ENCODE measurements at places on chromosomes 16 and 17.

GRCh38 chr16:17432901-17433576, 37.7 kb downstream of the XYLT1 start:
- no peak for DNase-seq

GRCh38 chr17:76532072-76532651, 5.3 kb downstream of the CYGB start:
- no peak for DNase-seq

- DNase-seq, result no peak
These were observed 7.7 kb upstream of the PPL start for GRCh38 chr16:4944333-4945281.

DNA sequence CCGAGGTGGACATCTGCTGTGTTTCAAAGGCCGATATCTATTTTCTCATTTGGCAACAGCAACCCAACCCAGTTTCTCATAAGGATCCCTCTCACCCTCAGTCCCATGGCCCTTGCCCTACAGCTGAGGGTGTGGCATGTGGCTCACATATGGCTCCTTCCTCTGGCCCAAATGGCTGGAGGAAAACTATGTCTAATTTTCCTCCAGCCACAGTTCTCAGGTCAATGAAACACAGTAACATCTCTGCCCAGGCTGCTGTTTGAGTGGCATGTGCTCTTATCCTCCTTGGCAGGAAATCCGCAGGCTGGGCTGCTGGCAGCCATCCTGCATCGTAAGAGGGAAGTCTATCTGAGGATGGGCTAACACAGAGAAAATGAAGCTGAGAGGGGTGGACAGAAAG, 24.1 kb downstream of the SERPINF1 start:
- DNase-seq, result no peak

DNA sequence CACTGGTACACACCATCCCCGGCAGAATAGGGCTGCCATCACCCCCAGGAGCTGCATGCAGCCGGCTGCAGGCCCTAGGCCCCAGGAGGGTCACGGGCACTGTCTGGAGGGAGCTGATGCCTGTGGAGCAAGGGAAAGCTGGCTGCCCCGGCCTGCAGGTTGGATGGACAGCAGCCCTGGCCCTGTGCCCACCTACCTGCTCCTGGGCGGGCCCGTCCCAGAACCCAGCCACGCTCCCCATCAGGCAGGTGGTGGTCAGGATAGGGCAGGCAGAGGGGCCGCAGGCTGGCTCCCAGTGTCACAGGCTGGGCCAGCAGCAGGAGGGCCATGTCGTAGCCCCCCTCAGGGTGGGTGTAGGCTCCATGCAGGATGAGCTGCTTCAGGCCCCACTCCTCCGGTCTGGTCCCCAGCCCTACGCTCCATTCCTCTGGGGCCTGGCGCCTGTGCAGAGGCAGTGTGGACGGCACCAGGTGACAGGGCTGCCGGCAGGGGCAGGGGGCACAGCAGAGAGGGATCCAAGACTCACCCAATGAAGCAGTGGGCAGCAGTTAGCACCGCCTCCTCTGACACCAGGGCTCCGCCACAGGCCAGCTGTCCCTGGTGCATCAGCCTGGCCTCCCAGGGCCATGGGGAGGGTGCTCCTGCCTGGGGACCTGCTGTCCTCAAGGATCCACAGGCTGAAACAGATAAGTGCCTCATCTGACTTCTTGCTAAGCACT, 4.0 kb downstream of the PRSS53 start:
- DNase-seq, result no peak

GRCh38 chr17:79214940-79215604, 140.4 kb downstream of the ENGASE start:
- no peak for DNase-seq

GRCh38 chr17:55925440-55925839, 174.6 kb downstream of the PCTP start:
- no peak for DNase-seq

- no peak for DNase-seq
These were observed 23.0 kb downstream of the SPPL2C start for GRCh38 chr17:45867702-45868101.

DNA sequence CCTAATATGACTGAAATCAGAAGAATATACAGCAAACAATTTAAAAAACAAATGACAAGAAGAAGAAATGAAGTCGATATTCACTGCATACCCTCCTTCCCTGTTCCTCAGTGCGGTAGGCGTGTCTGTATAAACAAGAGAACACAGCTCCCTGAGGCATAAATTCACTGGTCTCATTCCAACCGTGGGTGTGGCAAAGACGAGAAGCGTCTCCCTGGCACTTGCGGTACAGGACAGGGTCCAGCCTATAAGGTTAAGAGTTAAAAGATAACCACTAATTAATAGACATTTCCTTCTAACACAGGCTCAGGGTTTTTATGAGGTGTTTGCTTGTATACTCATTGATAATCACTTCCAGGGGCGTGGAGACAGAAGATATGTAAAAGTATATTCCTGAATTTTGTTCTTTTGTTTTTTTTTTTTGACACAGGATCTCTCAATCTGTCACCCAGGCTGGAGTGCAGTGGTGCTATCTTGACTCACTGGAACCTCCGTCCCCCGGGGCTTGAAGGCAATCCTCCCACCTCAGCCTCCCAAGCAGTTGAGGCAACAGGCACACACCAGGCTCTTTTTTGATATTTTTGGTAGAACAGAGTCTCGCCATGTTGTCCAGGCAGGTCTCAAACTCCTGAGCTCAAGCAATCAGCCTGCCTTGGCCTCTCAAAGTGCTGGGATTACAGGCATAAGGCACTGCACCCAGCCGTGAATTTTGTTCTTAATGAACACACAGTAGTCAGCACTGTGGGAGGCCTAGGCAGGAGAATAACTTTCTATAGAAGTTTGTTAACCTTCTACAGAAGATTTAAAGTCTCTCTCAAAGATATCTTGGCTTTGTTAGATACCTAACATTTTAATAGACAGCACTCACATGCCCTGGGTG, 59.1 kb upstream of the CLEC18B start:
- DNase-seq, result no peak

DNA sequence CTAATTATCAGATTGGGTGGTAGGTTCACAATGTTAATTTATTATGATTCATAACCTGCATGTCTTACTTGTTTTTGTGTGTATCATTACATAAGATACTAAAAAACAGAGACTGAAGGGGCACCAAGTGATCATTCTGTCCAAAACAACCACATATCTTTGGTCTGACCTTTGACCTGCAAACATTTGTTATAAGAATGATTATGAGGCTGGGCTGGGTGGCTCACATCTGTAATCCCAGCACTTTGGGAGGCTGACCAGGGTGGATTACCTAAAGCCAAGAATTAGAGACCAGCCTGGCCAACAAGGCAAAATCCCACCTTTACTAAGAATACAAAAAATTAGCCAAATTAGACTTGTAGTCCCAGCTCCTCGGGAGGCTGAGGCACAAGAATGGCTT, 116.4 kb downstream of the SPAG9 start:
- DNase-seq, result no peak

DNA sequence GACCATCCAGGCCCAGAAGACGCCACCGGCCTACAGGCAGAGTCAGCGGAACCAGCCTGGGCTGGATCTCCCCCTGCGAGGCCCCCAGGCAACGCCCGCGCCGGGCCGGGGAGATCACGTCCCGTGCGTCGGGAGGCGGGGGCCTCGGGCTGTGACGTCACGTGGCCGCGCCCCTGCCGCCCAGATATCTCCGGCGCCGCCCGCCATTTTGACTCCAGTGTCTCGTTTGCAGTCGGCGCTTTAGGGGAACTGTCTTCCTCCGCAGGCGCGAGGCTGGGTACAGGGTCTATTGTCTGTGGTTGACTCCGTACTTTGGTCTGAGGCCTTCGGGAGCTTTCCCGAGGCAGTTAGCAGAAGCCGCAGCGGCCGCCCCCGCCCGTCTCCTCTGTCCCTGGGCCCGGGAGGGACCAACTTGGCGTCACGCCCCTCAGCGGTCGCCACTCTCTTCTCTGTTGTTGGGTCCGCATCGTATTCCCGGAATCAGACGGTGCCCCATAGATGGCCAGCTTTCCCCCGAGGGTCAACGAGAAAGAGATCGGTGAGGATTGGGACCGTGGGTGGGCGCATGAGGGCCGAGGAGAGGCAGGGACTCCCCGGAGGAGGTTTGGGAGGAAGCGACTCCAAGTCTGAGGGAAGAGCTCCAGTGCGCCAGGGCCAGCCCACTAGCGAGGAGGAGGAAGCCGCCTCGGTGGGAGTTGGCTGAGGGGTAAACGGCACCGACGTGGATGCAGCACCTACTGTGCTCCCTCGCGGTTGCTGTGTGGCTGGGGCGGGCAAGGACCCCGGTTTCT, at the start of gene WSB1:
Gene WSB1, plus strand, starts transcription at position 217 of the 791 bp plus-strand sequence. Its CDS starts 282 bp downstream, at position 499.
- DNase-seq, result peak; percentile 84

- DNase-seq, result no peak
These were observed 5.3 kb upstream of the EIF4A3 start for GRCh38 chr17:80152081-80152702.

GRCh38 chr17:1645207-1646171, at the start of gene SCARF1:
TSS of gene SCARF1 (minus strand) at chr17:1645732. CDS start at chr17:1645697, 35 bp downstream.
- DNase-seq, result no peak

- DNase-seq, result no peak
These were observed 127.5 kb downstream of the MRTFB start for GRCh38 chr16:14198572-14198971.

DNA sequence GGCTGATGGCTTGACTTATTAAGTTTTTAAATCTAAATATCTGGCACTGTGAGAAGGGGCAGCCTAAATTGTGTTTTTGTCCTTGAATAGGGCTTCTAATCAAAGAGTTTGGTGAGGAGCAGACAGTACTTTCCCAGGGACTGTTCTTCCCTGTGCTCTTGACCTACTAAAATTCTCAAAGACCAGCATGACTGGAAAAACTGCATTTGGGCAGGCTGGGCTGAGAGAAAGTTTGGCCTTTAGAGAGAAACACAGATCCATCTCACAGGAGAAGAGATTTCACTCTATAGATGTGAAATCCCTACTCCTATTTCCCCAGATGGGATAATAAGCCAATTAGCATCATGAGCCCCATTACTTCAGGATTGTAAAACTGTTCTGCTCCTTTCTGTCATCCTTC, 7.3 kb downstream of the PCTP start:
- DNase-seq, result no peak

- DNase-seq, result no peak
These were observed 11.6 kb upstream of the RMI2 start for GRCh38 chr16:11333702-11334101.

DNA sequence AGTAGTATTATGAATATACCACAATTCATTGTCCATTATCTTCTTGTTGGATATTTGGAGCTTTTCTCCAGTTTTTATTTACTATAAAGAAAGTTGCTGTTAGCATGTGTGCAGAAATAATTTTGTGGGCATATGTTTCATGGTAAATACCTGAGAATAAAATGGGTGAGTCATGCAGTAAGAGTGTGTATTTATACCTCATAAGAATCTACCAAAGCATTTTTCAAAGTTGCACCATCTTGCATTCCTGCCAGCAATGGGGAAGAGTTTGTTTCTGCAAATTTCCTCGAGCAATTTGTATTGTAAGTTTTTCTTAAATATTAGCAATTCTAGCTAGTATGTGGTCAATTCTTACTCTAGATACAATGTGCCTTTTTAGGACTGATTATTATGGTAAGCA, 7.9 kb upstream of the MON1B start:
- no peak for DNase-seq

- no peak for DNase-seq
These were observed at the start of gene TNFSF12 for GRCh38 chr17:7548585-7549400. TSS of gene TNFSF12 (plus strand) at chr17:7549058. CDS start at chr17:7549154, 96 bp downstream.

GRCh38 chr16:19344224-19344801, 58.8 kb downstream of the CLEC19A start:
- DNase-seq, result no peak

DNA sequence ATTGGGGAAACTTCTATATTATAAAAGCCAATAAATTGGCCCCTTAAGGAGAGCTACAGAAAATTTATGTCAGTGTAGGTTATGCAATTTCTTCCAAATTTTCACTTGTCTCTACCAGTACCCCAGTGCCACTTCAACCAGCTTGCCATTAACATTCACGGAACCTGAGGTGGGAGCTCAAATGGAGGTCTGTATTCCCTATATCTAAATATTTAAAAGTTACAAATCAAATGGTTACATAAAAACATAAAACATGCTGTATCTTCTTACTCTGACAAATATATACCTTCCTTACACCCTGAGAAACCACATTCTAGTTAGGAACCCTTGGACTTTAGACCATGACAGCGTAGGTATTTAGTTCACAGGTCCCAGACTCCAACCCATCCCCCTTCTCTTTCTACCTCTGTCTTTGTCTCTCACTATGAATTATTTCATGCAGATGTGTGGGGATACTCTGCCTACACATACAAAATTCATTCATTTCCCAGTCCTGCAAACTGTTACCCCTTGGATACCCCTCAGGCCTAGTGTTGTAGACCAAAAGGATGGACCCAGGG, 127.8 kb upstream of the PMFBP1 start:
- no peak for DNase-seq

GRCh38 chr17:29546830-29547229, 20.0 kb downstream of the ABHD15 start:
- no peak for DNase-seq

- DNase-seq, result no peak
These were observed 551 bp downstream of the WDR81 start for GRCh38 chr17:1724869-1725641.

DNA sequence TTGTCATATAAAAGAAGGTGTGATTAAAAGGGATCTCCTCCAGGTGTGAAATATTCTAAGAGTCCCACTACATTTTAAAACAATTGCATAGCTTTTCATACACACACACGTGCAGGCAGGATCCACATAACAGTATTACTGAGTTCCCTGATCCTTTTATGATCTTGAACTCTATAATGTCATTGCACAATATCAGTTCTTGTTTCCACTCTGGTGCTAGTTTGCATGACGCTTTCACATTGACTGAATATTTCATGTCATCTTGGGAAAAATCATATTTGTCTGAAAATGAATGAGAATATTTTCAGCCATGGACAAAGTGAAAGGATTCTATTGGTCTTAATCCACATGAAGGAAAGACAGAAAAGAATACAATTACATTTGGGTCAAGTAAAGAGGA, 703.8 kb downstream of the CDH8 start:
- DNase-seq, result no peak

DNA sequence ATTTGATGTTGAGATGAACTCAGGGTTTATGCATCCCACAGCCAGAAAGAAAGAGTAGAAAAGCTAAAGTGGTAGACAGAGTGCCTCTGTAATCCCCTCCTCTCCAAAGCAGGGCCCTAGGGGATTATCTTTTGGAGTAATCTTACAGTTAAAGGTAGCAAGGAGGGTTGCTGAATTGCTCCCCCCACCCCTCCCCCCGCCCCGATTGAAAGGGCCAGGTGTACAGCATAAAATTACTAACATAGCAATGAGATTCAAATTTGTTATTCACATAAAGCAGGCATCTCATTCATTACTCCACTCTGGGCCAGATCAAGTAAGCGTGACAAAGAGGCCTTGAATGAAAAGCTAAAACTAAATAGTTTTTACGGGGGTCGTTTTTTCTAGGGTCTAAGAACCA, 72.7 kb downstream of the STH start:
- no peak for DNase-seq

DNA sequence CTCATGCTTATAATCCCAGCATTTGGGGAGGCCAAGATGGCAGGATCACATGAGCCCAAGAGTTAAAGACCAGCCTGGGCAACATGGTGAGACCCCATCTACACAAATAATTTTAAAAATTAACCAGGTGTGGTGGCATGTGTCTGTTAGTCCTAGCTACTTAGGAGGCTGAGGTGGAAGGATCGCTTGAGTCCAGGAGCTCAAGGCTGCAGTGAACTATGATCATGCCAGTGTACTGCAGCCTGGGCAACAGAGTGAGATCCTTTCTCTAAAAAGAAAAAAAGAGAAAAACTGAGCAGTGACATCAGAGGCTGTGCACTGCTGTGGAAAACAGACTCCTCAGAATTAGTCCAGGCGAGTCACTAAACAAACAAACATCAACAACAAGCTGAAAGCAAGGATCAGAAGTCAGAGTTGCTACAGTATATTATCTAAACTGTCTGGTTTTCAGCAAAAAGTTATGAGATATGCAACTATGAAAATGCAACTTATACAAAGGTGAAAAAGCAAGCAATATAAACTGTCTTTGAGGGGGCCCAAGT, 39.3 kb downstream of the CBFB start:
- no peak for DNase-seq

Measured in activated CD4-positive, CD25-positive, alpha-beta regulatory T cell treated with anti-CD3 and anti-CD28 coated beads, Interleukin-2, amount 50 U/mL, for 16 hours (primary cell).